ENCODE measurements at places on chromosomes 2 and 18.
A peak's percentile ranks its signal among the peaks of the same experiment; 100 is the strongest.

- DNase-seq = no peak
Observed at GRCh38 chr2:196183172-196183473, 11.7 kb upstream of the STK17B start.

- no peak for DNase-seq
Observed at GRCh38 chr18:457140-457519, 43.4 kb downstream of the COLEC12 start.

DNA sequence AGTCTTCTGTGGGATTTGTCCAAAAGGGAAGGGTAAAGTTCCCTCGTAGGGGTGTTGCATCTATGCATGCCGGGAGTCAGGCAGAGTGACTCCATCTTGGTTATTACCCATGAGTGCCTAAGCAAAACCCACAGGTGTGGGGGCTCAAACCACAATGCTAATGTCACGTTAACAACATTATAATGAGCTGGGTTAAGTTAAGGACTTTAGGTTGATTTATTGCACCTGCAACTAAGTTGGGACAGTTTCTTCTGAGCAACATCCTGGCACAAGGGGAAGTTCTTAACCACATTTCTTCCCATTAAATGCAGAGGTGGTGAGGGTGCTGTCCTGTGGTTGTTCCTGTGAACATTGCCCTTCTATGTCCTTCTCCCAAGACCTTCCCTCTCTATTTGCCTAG lies 1596.8 kb upstream of the SLC39A10 start:
- DNase-seq = no peak

GRCh38 chr2:233772583-233772982 lies 5.5 kb upstream of the MROH2A start:
- DNase-seq = no peak

GRCh38 chr2:118386641-118387302 lies 298.5 kb downstream of the INSIG2 start:
- DNase-seq = no peak

GRCh38 chr2:194562329-194562728 lies 1094.7 kb upstream of the SLC39A10 start:
- DNase-seq = no peak

DNA sequence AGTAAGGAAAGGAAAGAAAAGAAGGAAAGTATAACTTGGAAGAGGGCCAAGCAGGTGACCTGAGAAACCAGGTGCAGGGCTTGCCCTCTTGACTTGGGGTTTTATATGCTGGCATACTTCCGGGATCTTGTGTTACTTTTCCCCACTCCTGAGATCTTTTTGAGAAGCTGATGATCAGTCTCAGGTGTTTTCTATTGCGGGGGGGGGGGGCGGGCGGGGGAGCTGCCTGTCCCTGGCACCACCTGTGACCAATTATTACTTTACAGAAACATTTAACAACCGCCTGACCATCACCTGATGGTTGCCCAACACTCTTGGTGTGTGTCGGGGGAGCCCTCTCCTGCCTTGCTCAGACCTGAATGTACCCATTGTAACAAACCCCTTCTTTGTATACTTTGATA lies 6.9 kb upstream of the CASP10 start:
- DNase-seq = no peak

- peak; percentile 52 for DNase-seq
Observed at GRCh38 chr2:150811259-150811855, 323.9 kb upstream of the RND3 start.

DNA sequence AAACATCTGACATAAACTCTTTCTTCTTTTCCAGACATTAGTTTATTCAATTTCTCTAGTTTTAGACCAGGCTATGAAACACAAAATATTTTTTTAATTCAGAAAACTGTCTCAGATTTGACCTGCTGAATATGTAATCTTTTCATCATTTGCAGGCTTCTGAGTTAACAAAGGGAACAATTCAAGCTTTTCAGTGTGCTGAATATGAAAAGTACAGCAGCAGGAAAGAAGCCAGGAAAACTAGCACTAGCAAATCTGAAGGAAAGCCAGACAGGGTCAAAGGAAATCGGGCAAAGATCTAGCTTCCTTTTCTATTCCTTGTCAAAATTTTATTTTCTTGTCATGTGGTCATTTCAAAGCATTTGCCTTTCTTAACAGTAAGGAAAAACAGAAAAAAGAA lies 35.3 kb downstream of the ACVR1C start:
- DNase-seq = no peak

Measured in NCI-H446 treated with DMSO at 0.1 percent for 48 hours (cell line).